ENCODE measurements at places on chromosomes 6 and 20. TPM values are rescaled to one million over a fixed set of nuclear protein-coding genes. Genes with fewer than 3 reads are reported as not detected.

PLAGL2 gene
- 18.6 TPM for total RNA-seq

GRCh38 chr6:5082487-5083306 lies 2.4 kb upstream of the PPP1R3G start:
- peak overlapping the region; percentile 46 for H3K4me3 ChIP-seq
- H3K4me1 ChIP-seq, result peaks cover 19% of the 10 kb centered on the region
- H3K36me3 ChIP-seq, result no peaks in the 10 kb centered on the region
- H3K27me3 ChIP-seq, result no peaks in the 10 kb centered on the region
- H3K27ac ChIP-seq, result peak overlapping the region; percentile 73

DNA sequence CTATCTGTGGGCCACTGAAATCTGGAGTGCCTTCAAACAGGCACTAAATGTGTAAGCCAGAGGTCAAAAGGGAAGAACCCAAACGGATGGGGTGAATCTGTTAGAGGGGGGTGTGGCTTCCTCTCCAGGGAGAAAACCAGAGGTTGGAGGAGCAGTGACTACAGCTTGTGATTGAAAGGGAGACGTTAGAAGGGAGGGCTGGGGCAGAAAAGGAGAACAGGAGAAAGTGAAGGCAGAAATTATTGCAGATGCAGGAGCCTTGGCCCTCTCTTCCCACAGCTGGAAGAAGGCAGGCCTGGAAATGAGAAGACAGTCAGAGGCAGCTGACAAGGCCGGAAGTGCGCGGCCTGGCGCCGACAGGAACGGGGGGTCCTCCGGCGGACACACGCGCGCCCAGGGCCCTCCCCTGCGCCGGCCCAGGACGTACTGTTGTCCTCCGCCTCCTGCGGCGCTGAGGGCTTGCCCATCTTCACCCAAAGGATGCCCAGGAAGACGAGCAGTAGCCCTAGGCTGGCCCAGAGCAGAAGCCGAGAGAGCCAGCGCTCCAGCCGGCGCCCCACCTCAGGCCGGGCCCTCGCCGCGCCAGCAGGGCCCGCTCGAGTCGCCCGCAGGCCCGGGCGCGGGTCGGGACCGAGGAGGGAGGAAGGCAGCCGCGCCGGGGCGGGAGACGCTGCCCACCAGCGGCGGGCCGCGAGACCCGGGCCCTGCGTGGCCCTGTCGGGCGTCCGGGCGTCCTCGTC lies 806 bp downstream of the LEMD2 start:
- peak overlapping the region; percentile 84 for H3K4me3 ChIP-seq
- H3K27me3 ChIP-seq, result peaks cover 9% of the 10 kb centered on the region

DEFB114 gene
- total RNA-seq, result not detected

GRCh38 chr6:110756817-110757216 lies 58.5 kb downstream of the CDK19 start:
- H3K27ac ChIP-seq, result no peak overlapping the region
- H3K4me3 ChIP-seq, result no peak overlapping the region
- peaks cover 14% of the 10 kb centered on the region for H3K4me1 ChIP-seq
- no peaks in the 10 kb centered on the region for H3K27me3 ChIP-seq
- H3K36me3 ChIP-seq, result no peaks in the 10 kb centered on the region
- DNase-seq, result no peak

ADGRB3 gene
- not detected for total RNA-seq

Data from MCF 10A (cell line).